Fibroblast of skin of scalp (primary cell): ENCODE measurements at places on chromosomes 3 and 15.

DNA sequence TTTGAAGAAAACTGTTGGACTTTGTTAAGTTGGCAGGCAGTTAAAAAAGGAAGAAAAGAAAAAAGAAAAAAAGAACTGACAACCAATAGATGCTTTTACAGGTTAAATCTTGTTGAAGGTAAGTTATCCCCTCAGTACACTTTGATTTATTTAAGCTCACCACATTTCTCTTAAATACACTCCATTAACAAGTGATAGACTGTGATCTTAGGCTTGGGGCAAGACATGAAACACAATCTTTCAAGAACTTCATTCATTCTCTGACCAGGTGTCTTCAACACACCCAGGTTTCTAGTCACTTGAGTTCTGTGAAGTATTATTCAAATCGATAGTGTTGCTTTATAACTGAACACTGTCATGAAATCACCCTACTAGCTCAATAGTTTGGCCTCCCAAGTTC, 751.9 kb downstream of the ROBO1 start:
- no peak for DNase-seq

DNA sequence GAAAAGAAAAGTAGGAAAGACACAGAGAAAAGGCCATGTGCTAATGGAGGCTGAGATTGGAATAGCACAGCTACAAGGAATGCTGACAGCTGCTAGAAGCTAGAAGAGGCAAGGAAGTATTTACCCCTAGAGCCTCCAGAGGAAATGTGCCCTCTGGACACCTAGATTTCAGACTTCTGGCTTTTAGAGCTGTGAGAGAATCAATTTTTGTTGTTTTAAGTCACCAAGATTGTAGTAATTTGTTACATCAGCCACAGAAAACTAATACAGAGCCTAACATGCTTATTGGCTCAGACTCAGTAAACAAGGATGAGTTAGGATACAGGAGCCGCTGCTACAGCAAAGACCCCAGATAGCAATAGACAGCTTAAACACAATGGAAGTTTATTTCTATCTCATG, 33.1 kb upstream of the GLCE start:
- no peak for DNase-seq

GRCh38 chr15:78983146-78983918, 38.5 kb upstream of the CTSH start:
- no peak for DNase-seq

DNA sequence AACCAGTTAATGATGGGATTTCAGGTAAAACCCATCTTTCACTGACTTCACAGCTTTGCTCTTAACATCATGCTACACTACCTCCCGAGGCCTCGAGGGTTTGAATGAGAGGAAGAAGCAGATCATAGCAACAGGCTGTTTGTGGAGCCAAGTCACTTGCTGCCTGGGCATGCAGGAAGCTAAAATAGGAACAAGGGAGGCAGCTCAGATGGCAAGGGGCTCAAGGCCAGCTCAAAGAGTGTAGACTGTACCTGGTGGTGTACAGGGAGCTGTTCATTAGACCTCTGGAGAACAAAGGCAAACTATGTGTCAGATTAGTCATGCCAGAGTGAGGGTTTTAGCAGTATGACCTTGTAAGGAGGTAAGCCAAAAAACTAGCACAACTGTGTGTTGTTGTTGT, 28.8 kb downstream of the ARRDC4 start:
- DNase-seq = no peak

GRCh38 chr3:41681479-41681878, 280.4 kb downstream of the ULK4 start:
- peak; percentile 99 for DNase-seq

GRCh38 chr3:146838221-146838620, 233.1 kb upstream of the PLSCR5 start:
- peak; percentile 25 for DNase-seq

DNA sequence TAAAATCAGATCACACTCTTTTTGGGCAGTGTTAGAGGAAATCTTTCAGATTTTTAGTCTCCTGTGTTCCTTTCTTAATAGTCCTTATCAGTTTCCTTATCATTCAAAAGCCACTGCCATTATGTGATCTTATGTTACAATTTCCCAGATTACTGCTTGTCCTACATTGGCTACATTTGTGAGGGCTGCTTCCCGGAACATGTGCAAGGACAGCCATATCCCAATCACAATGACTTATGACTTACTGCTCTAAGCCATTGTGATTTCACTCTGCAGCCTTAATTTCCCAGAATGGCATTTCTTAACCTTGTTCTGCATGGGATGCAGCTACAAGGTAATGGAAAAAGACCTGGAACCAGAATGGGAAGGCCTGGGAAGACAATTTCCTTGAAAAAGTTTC, 125.1 kb upstream of the PPP2R3A start:
- DNase-seq = no peak

GRCh38 chr3:56811546-56812202, 9.9 kb upstream of the ARHGEF3 start:
- DNase-seq = no peak

- DNase-seq = no peak
Measured at GRCh38 chr3:127888156-127888555, 26.9 kb upstream of the KBTBD12 start.

GRCh38 chr3:10753964-10754363, 62.1 kb upstream of the SLC6A11 start:
- DNase-seq = peak; percentile 49

DNA sequence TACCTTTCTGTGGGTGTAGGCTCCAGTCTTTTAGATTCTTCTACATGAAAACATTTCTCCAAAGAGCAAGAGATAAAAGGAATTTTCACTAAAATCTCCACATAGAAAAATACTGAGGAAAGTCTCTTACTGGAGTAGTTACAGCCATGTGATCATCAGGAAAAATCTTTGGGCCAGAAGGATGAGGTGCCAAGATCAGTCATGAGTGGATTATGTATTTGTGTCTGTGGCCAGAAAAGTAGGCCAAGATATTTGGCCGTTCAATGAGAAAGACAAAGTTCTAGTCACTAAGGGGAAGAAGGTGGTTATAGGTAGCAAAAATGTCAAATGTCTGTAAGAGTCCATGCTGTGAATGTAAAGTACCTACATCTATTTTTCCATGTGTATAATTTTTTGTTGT, 339.3 kb downstream of the NSUN3 start:
- no peak for DNase-seq

DNA sequence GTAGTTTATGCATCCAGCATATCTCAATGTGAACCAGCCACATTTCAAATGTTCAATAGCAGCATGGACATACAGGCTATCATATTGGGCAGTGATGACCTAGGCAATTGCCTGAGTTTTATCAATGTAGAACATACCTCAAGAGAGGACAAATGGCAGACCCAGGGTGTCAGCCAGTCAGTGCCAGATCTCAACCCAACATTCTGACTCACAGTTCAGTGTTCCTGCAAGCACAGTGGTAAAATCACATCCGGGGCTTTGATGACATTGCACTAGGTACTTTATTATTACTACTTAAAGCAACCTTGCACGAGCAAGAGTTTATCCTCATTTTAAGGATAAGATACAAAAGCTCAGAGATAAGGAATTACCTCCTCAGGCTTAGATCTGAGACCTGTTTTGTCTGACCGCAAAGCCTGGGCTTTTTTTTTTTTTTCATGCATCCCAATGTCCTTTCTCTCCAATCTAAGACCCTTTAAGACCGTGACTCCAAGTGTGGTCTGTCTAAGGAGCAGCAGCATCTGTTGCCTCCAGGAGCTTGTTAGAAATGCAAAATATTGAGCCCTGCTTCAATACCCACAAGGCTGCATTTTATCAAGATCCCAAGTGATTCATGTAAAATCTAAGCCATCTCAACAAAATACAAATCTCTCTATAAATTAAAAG, 60.1 kb downstream of the SLC12A1 start:
- DNase-seq = no peak
